ENCODE measurements at places on chromosomes 4 and X. TPM values are rescaled to one million over a fixed set of nuclear protein-coding genes. Genes with fewer than 3 reads are reported as not detected.
A peak's percentile ranks its signal among the peaks of the same experiment; 100 is the strongest.

Gene SSX3
- total RNA-seq, result not detected

DNA sequence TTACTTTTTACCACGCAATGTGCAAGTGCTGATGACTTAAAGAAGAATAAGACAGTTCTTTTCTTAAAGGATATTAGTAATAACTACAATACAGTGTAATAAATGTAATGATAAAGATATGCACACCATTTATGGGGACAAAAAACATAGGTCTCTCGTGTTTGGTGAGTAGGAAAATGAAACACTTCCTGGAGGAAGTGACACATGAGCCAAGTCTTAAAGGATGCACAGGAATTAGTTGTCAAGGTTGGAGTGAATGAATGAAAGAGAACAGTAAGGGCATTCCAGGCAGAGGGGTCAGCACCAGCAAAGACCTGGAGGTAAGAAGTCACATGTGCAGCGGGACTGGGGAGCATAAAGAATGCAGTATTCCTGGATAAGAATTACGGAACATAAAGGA lies 112.7 kb downstream of the SH3RF1 start:
- no peak for DNase-seq
- no peak overlapping the region for H3K4me3 ChIP-seq
- H3K36me3 ChIP-seq, result peaks cover 64% of the 10 kb centered on the region
- H3K27ac ChIP-seq, result peak overlapping the region; percentile 56
- no peaks in the 10 kb centered on the region for H3K27me3 ChIP-seq
- peaks cover 98% of the 10 kb centered on the region for H3K4me1 ChIP-seq

Gene SLITRK4
- not detected for total RNA-seq

Gene TBC1D25
- total RNA-seq, result 13.8 TPM

Gene ADH1C
- total RNA-seq, result not detected

Gene CDX4
- not detected for total RNA-seq

Gene GAB1
- total RNA-seq, result 9.0 TPM

DNA sequence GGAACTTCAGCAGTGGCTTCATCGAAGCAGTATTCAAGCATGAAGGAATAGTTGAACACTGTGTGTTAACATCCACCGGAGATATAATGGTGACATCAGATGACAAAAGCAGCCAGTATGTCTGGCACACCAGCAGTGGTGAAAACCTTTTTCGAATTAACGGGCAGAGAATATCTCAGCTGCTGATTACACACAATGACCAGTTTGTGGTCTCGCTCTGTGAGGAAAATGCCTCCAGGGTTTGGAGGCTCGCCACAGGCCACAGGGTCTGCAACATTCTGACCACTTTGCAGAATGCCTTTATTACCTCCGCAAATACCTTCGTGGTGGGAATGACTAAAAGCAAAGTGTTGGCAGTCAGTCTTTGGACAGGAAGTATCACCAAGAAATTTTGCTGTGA lies 201.5 kb downstream of the NWD2 start:
- no peak overlapping the region for H3K27ac ChIP-seq
- no peaks in the 10 kb centered on the region for H3K36me3 ChIP-seq
- no peaks in the 10 kb centered on the region for H3K4me1 ChIP-seq
- no peak for DNase-seq

DNA sequence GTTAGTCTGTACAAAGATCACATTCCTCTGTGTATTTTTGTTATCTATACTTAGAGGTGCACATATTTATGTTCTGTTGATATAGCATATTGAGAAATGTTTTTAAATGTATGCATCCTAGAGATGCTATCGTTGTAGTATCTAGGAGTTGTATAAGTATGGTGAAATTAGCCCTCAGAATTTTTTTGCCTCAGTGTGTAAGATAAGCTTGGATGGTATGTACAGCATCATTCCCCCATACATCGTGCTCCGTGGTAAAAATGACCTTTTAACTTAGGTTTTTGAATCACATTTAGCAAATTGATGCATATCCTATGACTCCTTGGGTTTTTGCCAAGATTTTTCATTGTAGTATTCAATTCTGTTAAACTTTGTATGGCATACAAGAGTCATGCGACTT lies 113.5 kb downstream of the RPA4 start:
- no peaks in the 10 kb centered on the region for H3K36me3 ChIP-seq
- H3K4me3 ChIP-seq, result no peak overlapping the region
- no peak overlapping the region for H3K27ac ChIP-seq
- no peaks in the 10 kb centered on the region for H3K27me3 ChIP-seq
- peaks cover 6% of the 10 kb centered on the region for H3K4me1 ChIP-seq

DNA sequence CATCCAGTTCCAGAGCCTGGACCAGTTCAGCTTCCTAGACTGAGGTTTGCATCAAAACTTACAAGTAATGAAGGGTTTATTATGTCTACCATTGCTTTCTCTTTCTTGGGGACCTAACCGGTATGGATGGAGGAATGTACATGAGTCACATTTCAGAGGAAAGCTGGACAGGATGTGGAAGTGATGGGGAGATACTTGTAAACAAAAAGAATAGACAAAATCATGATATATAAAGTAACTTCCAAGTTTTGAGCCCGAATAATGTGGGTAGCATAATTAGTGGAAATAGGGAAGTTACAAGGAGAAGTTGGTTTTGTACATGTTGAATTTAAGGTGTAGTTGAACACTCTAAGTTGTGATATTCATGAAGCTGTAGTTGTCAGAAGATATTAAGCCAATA lies 15.0 kb downstream of the FNIP2 start:
- peak overlapping the region; percentile 59 for H3K4me3 ChIP-seq
- DNase-seq, result peak; percentile 52
- H3K36me3 ChIP-seq, result no peaks in the 10 kb centered on the region
- H3K27ac ChIP-seq, result peak overlapping the region; percentile 80

DNA sequence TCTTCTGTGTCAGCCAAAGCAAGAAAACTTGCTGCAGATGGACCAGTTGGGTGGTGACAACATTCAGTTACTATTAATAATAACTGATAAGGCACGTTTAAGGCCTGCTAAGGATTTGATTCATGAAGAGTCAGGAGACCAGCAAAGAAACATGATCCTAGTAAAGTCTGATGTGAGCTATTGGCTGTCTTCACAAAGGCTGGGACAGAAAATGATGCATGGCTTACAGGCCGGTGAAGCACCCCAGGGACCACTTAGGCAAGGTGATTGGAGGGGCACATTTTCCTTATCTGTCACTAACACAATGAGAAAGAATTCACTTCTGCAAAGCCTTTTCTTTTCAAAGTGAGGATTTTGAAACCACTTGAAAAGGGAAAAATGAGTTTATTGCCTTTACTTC lies 65.4 kb upstream of the TRPC3 start:
- DNase-seq, result no peak
- no peaks in the 10 kb centered on the region for H3K36me3 ChIP-seq
- H3K27ac ChIP-seq, result no peak overlapping the region
- no peak overlapping the region for H3K4me3 ChIP-seq

DNA sequence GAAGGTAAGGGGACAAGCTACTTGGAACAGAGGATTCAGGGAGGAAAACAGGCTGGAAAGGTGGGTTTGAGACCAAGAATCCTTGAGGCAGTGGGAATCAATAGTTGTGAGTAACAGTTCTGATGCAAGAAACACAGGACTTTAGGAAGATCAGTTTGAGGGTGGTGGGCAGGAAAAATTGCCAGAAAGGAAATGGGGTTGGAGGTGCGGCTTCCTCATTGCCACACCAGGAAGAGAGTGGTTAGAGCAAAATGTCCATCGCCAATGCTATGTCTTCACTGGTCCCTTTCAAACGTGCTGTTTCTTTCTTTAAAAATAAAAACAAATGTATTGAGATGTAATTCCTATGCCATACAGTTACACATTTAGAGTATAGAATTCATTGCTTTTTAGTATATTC lies 57.1 kb upstream of the NOCT start:
- H3K36me3 ChIP-seq, result no peaks in the 10 kb centered on the region
- DNase-seq, result no peak
- H3K27me3 ChIP-seq, result peaks cover 17% of the 10 kb centered on the region
- no peak overlapping the region for H3K4me3 ChIP-seq
- peaks cover 10% of the 10 kb centered on the region for H3K4me1 ChIP-seq

DNA sequence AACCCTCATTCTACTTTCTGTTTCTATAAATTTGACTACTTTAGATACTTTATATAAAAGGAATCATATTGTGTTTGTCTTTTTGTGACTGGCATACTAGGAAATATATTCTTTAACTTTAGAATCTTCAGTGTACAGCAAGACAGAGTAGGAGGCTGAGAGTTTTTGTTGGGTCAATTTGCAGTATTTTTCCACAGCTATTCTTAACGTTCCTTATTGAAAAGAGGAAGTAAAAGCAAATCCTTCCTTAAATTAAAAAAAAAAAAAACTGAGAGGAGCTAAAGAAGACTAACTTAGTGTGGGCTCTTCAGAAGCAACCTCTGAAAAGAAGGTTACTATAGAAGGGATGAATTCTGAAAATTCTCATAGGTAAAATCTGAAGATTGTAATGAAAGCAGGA lies 1194.6 kb downstream of the ADGRL3 start:
- H3K36me3 ChIP-seq, result no peaks in the 10 kb centered on the region
- DNase-seq, result no peak
- no peak overlapping the region for H3K4me3 ChIP-seq
- no peaks in the 10 kb centered on the region for H3K4me1 ChIP-seq
- H3K27ac ChIP-seq, result no peak overlapping the region

DNA sequence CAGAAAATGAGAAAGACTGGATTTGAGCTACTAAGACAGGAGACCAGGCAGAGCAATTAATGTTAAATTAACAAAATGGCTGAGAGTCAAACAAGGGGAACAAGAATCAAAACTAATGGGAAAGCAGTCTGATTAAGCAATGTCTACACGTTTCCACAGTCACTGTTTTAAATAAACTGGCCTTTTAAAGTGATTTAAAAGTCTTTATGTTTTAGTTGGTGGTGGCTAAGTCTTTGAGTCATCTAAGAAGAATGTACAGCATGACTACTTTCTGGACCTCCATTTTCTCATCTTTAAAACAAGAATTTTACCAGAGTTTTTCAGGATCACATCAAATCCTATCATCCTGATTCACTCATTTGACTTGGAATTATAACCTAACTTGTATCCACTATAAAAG lies 233.8 kb downstream of the ENOX2 start:
- H3K36me3 ChIP-seq, result peaks cover 9% of the 10 kb centered on the region
- H3K4me1 ChIP-seq, result peaks cover 27% of the 10 kb centered on the region
- H3K27ac ChIP-seq, result peak overlapping the region; percentile 86
- H3K4me3 ChIP-seq, result peak overlapping the region; percentile 36

- H3K4me3 ChIP-seq, result no peak overlapping the region
- H3K36me3 ChIP-seq, result no peaks in the 10 kb centered on the region
- H3K27ac ChIP-seq, result peak overlapping the region; percentile 78
Measured at GRCh38 chrX:103442536-103442901, 66.2 kb downstream of the BEX3 start.

Data from HFFc6 (cell line).